ENCODE measurements at places on chromosomes 5 and 9.

DNA sequence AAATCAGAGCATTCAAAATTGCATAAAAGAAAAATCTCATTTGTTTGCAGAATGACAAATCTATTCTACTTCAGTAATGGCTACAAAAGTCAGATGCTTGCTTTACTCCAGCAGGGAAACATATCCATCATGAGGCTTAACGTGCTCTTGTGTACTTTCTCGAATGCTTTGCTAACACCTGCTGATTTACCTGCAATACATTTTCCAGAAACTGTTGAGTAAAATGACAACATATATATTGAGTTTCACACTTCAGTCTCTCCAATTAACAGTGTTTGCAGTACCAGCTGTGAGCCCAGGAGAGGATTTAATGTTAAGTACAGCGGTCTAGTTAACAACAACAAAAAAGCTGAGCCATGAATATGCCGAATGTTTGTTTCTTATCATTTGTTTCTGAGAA, 391.5 kb upstream of the SMC2 start:
- DNase-seq, result no peak
- H3K36me3 ChIP-seq, result no peaks in the 10 kb centered on the region
- no peaks in the 10 kb centered on the region for H3K4me1 ChIP-seq
- H3K4me3 ChIP-seq, result no peak overlapping the region
- no peak overlapping the region for H3K27ac ChIP-seq
- no peaks in the 10 kb centered on the region for H3K27me3 ChIP-seq

DNA sequence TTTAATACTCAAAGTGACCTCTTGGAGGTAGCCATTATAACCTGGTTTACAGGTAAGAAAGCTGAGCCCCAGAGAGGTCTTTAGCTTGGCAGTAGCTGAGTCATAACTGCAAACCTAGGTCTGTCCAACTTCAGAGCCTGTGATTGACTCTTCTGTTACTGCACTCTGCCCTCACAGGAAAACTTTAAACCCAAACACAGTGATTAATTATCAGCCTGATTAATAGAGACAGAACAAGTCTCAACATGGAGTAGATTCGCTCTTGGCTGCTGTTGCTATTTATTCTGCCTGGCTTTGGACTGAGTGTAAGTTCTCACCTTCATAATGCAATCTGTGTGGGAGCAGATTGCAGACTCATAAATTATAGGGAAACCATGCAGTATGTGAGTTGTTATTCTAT, 27.4 kb upstream of the TXN start:
- no peaks in the 10 kb centered on the region for H3K4me1 ChIP-seq
- H3K36me3 ChIP-seq, result no peaks in the 10 kb centered on the region
- H3K4me3 ChIP-seq, result no peak overlapping the region

DNA sequence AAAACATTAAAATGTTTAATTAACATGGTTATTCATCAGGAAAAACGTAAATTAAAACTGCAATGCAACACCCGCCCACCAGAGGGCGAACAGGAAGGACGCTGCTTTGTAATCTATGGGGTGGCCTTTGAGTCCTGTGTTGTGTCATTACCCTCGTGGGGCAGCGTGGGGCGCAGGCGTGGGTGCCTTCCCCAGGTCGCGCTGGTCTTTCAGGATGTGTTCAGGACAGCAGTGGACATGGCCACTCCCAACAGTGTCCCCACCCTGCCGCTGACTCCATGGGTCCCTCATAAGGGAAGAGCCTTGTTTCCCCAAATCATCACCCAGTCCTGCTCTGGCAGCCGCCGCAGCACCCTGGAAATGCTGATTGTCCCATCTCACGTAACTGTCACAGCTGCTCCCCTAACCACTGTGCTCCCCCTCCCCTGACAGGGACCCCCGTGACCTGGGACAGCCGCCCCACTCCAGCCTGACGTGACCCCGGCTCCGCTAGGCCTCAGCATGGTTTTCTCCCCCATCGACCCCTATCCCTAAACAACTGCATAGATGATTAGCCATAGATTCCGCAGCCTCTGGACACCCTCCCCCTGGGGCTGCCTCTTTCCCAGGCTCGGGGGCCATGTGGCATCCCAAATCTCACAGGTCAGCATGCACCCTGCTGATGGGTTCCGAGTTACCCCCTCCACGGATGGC, 36.4 kb downstream of the GLT6D1 start:
- no peak overlapping the region for H3K27ac ChIP-seq
- H3K36me3 ChIP-seq, result no peaks in the 10 kb centered on the region
- H3K4me3 ChIP-seq, result no peak overlapping the region
- no peaks in the 10 kb centered on the region for H3K4me1 ChIP-seq

DNA sequence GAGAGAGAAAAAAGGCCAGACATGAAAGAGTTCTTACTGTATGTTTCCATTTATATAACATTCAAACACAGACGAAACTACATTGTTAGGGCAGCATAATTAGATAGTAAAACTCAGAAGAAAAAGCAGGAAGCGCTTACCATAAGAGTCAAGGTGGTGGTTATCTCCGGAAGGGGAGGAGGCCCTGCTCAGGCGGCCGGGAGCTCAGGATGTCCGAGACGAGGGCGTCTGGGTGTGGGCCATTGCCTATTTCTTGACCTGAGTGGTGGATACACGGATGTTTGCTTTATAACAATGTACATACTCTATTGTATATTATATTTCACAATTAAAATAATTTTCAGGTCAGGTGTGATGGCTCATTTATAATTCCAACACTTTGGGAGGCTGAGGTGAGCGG, 80.9 kb upstream of the COL5A1 start:
- no peaks in the 10 kb centered on the region for H3K4me1 ChIP-seq
- no peak overlapping the region for H3K4me3 ChIP-seq
- no peak for DNase-seq
- H3K36me3 ChIP-seq, result no peaks in the 10 kb centered on the region
- H3K27me3 ChIP-seq, result no peaks in the 10 kb centered on the region

GRCh38 chr9:121861501-121862180, 210.2 kb downstream of the DAB2IP start:
- no peak overlapping the region for H3K4me3 ChIP-seq
- no peaks in the 10 kb centered on the region for H3K27me3 ChIP-seq
- no peak overlapping the region for H3K27ac ChIP-seq
- DNase-seq, result peak; percentile 56
- H3K36me3 ChIP-seq, result no peaks in the 10 kb centered on the region

- no peak overlapping the region for H3K4me3 ChIP-seq
- no peaks in the 10 kb centered on the region for H3K4me1 ChIP-seq
- no peaks in the 10 kb centered on the region for H3K36me3 ChIP-seq
- DNase-seq, result peak; percentile 85
Observed at GRCh38 chr5:112228667-112229066, 190.4 kb downstream of the EPB41L4A start.
